KG1 (cell line): ENCODE measurements at places on chromosomes 11 and 22.

DNA sequence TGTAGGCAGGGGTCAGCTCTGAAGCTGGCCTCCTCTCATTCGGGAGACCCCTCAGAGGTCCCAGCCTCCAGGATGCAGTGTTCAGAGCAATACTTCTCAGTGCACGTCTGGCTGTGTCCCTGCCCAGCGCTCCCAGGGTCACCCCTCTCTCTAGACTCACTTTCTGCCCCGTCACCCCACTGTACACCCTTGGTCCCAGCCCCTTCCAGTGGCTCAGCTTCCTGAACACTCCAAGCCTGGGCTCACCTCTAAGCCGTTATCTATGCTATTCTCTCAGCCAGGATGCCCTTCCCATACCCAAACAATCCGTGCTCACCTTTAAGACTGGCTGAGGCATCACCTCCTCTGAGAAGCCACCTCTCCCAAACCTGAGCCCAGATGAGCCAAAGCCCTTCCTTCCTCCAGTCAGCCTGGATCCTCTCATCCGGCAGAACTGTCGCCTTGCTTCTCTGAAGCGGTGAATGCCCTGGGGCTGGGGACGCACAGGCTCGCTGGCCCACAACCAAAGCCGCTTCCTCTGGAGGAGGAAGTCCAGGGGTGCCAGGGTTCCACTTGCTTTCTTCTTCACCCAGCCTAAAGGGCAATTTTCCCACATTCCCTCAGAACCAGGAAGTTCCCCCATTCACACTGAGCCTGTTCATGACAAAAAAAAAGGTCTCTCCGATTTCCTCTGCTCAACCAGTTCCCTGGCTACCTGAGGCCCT is 13.7 kb upstream of the CDKN1C start:
- no peak for DNase-seq

GRCh38 chr11:19670030-19670791 is 42.4 kb upstream of the NAV2 start:
- no peak for DNase-seq

GRCh38 chr11:12693094-12693478 is 18.9 kb downstream of the TEAD1 start:
- no peak for DNase-seq

DNA sequence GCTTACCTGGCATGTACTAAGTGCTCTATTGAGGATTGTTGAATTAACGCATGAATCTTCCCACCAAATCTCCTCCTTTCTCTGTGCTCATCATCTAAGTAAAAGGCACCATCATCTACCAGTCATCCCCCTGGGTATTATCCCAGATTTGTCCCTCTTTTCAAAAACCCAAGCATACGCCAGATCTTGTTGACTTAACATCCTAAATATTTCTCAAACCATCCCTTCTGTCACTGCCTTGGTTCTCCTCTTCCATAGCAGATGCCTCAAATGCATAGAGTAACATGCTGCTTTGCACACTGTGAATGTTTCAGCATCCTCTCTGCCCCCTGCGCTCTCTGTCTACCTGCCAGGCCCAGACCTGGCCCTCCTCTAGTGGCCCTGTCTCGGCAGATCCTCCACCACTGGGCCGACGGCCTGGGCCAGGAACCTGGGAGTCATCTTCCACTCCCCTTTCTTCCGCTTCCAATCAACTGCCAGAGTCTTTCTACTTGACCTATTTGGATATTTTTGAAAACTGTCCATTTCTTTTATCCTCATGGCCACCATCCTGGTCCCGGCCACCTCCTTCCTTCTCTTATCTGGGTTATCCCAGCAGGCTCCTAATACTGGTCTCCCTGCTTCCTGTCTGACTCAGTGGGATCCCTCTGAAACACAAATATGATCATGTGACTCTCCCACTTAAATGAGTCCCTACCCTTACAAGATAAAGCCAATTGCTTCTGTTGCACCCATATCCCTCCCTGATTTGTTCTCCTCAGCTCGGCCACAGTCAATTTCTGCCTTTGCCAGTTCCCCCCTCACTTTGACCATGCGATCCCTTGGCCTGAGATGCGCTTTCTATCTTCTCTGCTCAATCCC is 3.4 kb upstream of the TAB1 start:
- DNase-seq, result no peak

GRCh38 chr11:68337399-68337835 is 25.0 kb downstream of the LRP5 start:
- DNase-seq, result peak; percentile 54

DNA sequence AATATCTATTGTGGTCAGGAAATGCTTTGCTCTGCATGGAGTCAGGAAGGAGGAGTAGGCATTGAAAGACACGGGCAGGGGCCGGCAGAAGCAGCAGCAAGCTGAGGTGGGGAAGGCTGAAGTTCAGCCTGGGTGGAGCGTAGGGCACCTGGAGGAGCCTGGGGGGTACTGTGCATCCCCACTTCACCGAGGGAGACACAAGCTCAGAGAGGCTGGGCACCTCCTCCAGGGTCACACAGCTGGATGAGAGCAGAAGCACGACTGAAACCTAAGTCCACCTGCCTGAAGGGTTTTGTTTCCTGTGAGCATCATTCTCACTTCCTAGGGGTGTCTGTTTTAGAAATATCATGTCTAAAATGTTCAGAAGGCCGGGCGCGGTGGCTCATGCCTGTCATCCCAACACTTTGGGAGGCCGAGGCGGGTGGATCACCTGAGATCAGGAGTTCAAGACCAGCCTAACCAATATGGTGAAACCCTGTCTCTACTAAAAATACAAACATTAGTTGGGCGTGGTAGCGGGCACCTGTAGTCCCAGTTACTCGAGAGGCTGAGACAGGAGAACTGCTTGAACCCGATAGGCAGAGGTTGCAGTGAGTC is 138.3 kb downstream of the MPPED1 start:
- no peak for DNase-seq

GRCh38 chr11:132650969-132651720 is 881.2 kb downstream of the OPCML start:
- no peak for DNase-seq

GRCh38 chr11:44839458-44840084 is 111.1 kb downstream of the TP53I11 start:
- no peak for DNase-seq

GRCh38 chr11:19392847-19393518 is 152.2 kb upstream of the E2F8 start:
- no peak for DNase-seq

- DNase-seq, result no peak
Measured at GRCh38 chr11:88105526-88105925, 69.7 kb downstream of the RAB38 start.

- DNase-seq, result no peak
Measured at GRCh38 chr11:24155792-24156191, 341.1 kb upstream of the LUZP2 start.

GRCh38 chr11:35354644-35355043 is 64.7 kb downstream of the SLC1A2 start:
- DNase-seq, result no peak

GRCh38 chr11:103529181-103529684 is 420.0 kb downstream of the DYNC2H1 start:
- DNase-seq, result no peak

DNA sequence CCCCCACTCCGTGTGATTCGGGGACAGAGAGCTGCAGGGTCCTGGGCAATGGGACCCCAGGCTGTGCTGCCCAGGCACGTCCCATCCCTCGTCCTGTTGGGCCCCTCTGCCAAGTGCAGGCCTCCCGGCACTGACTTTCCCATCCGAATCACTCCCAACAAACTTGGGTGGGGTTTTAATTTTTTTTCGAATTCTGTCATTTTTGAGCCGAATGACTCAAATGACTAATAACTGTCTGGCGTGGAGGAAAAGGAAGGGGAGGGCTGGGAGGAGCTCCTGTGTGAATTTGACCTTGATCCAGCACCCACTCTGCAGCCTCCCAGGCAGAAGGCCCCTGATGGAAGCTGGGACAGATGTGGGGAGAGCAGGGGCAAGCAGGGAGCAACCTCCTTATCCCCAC is 1173.2 kb downstream of the BRD1 start:
- no peak for DNase-seq

DNA sequence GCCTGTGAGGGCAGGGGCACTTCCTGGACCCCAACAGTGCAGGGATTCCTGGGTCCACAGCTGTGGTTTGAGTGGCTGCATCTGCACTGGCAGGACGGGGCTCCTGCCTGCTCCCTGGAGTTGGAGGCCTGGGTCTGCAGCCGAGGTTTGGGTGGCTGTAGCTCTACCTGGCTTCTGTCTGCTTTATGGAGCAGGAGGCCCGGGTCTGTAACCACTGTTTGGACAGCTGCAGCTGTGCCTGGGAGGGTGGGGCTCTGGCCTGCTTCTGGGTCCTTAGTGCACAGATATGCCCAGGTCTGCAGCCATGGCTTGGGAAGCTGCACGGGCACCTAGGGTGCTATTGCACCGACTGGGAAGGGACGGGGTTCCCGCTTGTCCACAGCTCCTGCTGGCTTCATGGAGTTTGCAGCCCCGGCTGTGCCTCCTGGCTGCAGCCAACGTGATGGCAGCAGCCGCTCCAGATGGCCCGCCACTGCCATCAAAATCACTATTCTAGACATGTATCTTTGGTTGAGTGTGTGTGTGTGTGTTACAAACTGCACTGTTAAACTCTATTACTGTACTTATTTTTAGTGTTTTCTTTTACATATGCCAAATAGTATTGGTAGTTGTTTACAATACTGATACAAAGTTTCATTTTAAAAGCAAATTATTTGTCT is 412.3 kb upstream of the KIRREL3 start:
- DNase-seq, result no peak

DNA sequence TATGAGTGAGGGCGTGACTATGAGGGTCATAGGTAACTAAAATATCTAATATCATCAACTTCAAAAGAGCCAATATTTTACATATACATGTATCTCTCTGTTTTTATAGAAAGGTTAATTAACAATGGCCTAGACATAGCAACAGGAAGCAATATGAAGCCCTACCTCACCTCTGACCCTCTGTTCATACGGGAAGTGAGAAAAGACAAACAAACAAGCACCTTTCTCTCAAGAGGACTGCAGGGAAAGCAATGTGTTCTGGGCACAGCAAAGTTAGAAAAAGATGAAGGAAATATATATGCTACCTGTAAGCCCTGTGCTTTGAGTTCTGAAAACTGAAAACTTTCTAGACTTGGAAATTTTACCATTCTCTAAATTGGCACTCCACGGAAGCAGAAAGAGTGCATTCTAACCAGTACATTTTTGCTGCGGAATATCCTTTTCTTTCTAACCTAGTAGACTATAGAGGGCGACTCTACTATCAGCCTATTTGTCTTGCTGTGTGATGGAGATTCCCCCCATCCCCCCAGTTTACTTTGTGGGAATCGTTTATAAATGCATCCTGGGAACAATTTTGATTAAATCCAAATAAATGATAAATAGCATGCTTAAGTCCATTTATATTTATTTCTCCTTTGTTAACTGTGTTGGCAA is 830.4 kb upstream of the FAT3 start:
- DNase-seq, result no peak

- DNase-seq, result no peak
Measured at GRCh38 chr22:27274770-27275449, 526.6 kb downstream of the MN1 start.

DNA sequence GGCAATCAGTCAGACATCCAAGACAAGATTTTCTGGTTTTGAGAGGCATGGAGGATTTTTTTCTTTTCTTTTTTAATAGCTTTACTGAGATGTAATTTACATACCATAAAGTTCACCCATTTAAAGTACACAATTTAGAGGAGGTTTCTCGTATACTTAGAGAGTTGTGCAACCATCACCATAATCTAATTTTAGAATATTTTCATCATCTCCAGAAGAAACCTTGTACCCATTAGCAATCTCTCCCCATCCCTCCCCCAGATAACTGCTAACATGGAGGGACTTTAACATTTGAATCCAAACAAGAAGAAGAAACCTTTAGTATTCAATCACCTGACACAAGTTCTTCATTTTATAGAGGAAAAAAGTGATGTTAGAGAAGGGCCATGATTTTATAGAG is 83.6 kb downstream of the CLPB start:
- DNase-seq, result no peak

DNA sequence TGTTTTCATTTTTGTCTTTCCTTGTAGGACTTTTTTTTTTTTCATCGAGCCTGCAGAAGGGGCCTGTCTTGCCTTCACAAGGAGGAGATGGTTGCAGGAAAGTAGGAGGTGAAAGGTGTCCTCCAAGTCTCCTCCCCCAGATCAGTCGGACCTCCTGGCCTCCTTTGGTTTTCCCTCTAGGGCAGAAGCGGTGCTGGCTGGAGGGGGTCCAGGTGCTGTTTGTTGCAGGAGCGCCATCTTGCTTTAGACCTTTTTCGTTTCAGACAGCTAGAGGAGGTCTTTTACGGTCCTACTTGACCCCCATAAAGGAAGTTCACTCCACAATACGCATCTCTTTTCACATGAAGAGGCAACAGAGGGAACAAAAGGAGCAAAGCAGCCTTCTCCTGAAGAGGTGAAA is 66.0 kb downstream of the ZBTB16 start:
- DNase-seq, result no peak

GRCh38 chr11:3631331-3631730 is 10.5 kb downstream of the ART5 start:
- no peak for DNase-seq

- DNase-seq, result no peak
Measured at GRCh38 chr11:46256540-46257001, 20.9 kb upstream of the CREB3L1 start.

DNA sequence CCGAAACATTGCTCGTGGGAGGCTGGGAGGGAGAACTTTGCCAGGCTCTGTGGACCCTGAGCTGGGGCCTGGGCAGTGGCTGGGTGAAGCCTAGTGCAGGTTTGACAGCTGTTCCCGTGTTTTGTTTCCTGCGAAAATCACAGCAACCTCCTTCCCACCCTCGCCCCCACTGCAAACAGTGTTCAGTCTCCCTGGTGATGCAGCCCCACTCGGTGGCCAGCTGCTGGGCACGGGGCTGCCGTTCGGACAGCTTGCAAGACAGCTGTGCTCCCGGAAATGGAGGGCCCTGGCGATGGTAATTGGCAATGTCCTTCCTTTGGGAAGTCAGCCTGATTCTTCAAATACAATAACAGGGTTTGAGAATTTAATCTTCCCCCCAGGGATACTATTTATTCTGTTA is 10.4 kb upstream of the GAL start:
- no peak for DNase-seq

- no peak for DNase-seq
Measured at GRCh38 chr11:36471577-36471976, 38.5 kb downstream of the TRAF6 start.

DNA sequence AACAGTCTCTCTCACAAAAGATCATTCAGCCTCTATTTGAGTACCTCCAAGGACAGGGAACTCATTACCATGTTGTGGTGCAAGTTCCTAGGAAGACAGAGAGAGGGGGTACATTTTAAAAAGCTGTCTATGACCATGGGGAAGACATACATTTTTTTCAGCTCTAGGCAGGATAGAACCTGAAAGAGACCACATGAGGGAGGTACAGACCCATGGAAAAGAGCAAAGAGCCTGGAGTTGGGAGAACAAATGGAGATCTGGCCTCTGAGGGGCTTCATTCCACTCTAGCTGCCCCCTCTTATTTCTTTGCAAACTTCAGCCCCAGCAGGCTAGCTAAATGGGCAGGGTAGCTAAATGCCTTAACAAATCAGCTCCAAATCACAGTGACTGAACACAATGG is 36.3 kb downstream of the KCNC1 start:
- DNase-seq, result no peak

DNA sequence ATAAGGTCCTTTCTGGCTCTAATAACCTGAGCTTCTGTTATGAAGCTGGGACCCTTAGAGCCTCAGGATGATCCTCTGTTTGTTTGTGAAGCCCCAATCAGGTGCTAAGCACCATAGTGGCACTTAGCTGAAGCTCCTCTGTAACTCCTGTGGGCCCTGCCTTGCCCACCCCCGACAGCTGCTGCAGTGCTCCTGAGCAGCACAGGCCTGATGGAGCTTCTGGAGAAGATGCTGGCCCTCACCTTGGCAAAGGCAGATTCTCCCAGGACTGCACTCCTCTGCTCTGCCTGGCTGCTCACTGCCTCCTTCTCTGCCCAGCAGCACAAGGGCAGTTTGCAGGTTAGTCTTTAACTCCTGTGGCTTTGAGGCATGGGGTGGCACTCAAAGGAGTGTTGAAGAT is 19.0 kb upstream of the CCDC134 start:
- DNase-seq, result no peak
